ENCODE measurements at places on chromosomes 3 and 15.
A peak's percentile ranks its signal among the peaks of the same experiment; 100 is the strongest.

- no peak for DNase-seq
Measured at GRCh38 chr3:70096376-70097066, 97.0 kb downstream of the SAMMSON start.

DNA sequence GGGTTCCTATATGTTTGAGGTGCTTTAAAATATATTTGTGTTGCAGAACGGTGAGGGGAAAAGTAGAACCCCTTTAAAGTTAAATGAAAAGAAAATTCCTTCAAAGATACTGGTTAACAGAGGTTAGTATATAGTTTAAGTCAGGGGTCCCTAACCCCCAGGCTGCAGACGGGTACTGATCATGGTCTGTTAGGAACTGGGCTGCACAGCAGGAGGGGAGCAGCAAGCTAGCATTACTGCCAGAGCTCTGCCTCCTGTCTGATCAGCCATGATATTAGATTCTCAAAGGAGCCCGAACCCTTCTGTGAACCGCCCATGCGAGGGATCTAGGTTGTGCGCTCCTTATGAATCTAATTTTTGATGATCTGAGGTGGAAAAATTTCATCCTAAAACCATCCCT is 37.5 kb upstream of the RFX7 start:
- DNase-seq: no peak

DNA sequence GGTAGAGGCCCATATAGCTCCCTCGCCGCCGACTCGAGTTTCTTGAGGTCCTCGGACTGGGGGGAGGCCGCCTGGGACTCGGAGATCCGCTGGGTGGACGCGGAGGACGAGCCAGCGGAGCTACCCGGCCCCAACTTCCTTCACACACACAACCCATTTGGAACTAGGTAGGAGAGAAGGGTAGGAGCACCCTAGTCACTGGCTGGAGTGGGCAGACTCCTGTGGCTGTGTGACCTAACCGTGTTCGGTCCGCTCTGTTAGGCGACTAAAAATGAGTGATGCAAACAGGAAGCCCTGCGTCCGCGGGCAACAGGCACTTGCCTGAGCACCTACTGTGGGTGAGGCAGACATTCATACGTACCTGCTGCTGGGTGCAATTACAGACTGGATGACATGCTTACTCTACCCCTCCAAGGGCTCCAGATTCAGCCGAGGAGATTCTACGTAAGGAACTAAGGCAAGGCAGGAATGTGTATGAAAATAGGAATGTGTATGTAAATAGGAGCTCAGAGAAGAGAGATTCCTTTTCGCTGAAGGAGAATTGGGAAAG is 4.6 kb upstream of the SIN3A start:
- peak; percentile 48 for DNase-seq

- DNase-seq: peak; percentile 45
Measured at GRCh38 chr3:149363053-149363452, 14.4 kb downstream of the TM4SF1 start.

DNA sequence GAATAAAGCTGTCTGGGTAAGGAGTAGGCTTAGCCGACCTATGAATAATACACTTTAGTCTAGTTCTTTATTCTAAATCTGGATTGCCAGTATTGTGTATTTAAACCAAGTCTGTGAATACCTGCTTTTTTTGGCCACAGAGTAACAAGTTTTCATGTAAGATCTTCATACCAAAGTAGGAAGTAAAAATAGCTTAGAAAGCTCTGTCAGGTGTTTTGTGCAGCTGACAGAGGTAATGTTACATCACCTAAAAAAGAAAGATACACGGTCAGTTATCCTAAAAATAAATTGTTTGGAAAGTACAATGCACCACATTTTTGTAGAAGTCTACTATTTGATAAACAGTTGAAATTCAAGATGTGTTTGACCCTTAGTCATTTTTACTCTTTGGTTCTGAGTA is 16.5 kb downstream of the CALML4 start:
- no peak for DNase-seq

DNA sequence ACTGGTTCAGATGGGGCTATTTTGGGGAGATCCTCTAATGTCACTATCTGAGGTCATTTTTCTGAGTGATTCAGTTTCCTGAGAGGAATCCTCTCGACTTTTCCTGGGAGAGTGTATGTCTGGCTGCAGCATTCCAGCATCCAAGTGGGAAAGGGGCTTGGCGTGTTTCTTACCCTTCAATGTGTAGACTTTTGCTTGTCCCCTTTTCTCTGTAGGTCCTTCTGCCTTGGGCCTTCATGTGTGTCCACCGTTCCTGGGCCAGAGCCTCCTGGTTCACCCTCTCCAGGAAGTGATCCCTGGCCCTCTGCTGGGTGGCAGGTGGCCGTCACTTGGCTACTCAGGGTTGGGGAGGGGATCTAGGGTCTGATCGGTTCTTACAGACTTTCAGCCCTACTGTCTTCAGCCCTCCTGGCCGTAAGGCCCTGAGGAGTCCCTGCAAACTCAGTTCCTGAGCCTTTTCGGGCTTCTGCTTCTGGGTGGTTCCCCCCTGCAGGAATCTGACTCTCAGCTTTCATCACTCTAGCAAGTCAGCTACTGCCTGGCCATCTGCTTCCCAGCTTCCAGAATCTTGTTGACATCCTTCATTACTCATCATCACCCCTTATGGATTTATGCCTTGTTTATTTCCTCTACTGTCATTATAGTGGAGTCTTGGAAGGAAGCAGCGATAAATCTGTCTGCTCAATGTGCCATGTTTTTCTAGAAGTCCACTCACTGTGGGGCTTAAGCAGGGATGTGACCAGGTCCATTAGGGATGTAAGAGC is 36.5 kb downstream of the GOLGA6L10 start:
- DNase-seq: peak; percentile 84

All from fibroblast of upper back skin (primary cell).